Stimulated activated naive CD4-positive, alpha-beta T cell treated with Interleukin-2 at 50 U/mL for 16 hours (primary cell): ENCODE measurements at places on chromosomes 6 and 20.

DNA sequence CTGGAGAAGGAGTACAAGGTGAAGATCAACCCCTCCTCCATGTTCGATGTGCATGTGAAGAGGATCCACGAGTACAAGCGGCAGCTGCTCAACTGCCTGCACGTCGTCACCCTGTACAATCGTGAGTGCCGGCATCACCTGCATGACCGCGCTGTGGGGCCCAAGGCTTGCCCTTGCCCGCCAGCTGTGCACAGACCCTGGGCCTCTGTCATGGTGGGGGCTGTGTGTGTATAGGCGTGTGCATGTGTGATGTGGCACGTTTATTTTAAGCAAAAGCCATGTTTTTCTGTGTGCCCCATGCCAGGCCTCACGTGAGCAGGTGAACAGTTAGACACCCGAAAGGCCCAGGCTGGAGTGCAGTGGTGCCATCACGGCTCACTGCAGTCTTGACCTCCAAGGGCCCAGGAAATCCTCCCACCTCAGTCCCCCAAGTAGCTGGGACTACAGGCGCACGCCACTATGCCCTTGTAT, 36.3 kb downstream of the PYGB start:
- no peak for DNase-seq

DNA sequence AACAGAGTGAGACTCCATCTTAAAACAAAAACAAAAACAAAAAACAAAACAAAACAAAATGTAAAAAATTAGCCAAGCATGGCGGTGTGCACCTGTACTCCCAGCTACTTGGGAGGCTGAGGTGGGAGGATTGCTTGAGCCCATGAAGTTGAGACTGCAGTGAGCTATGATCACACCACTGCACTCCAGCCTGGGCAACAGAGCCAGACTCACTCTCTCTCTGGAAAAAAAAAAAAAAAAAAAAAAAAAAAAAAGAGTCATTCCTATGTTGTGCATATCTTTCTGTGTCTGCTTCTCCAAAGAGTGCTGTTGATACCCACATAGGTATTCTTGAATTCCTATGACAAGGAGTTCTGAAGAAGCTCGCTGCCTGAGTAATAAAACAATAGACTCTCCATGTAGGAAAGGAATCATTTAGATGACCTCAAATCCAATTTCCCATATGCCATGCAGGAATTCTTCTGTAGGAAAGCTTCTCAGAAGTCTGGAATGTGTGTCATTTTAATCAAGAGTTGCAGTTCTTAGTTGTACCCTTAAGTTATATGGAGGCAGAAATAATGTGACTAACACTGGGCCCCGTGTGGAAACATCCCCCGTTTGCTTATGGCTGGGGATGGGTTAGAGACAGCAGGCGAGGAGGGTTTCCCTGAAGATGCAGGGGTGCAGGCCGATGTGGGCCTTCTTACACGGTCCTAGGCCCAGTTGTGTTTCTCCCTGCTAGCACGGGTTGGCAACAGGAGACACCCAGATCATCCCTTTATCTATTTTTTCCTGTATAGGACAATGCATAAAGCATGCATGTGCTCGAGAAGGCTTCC, 79.4 kb downstream of the ZDHHC14 start:
- no peak for DNase-seq

DNA sequence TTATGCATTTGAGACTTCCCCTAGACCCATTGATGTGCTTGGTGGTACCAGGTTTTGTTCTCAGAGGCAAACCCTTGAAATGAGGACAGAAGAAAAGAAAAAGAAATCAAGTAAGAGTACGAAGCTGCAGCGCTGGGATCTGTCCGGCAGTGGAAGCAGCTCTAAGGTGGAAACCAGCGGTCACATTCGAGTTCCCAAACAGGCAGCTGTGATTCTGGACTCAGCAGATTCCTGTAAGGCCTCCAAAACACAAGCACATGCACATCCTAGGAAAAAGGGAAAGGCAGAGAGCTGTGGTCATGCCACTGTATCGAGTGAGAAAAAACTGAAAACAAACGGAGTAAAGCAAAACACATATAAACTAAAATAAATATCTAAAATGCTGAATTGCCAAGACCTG, 4.5 kb downstream of the FAM217B start:
- no peak for DNase-seq

DNA sequence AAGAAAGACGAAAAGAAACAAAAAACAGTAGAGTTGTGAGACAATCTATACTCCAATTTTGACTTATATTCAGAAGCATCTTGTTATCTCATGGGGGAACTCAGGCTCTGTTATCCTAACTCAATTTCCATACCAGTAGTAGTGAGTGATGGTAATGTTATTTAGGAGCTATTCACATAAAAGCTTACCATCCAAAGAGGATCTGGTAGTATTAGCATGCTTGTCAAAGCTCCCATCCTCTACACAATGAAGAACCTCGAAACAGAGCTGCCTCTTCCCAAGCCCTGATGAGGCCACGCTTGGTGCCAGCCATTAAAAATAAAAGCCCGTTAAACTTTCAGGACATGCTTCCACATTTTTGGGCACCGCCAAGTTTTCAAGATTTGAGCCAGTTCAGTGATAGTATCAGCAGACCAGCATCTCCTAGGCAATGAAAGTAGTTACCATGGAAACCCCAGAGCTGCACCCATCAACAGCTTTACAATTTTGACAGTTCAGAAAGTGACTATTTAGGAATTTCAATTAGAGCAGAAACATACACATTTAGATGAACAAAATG, 173.3 kb downstream of the CD83 start:
- DNase-seq, result no peak

- DNase-seq, result no peak
Measured at GRCh38 chr6:75755704-75756103, 6.7 kb downstream of the MYO6 start.

DNA sequence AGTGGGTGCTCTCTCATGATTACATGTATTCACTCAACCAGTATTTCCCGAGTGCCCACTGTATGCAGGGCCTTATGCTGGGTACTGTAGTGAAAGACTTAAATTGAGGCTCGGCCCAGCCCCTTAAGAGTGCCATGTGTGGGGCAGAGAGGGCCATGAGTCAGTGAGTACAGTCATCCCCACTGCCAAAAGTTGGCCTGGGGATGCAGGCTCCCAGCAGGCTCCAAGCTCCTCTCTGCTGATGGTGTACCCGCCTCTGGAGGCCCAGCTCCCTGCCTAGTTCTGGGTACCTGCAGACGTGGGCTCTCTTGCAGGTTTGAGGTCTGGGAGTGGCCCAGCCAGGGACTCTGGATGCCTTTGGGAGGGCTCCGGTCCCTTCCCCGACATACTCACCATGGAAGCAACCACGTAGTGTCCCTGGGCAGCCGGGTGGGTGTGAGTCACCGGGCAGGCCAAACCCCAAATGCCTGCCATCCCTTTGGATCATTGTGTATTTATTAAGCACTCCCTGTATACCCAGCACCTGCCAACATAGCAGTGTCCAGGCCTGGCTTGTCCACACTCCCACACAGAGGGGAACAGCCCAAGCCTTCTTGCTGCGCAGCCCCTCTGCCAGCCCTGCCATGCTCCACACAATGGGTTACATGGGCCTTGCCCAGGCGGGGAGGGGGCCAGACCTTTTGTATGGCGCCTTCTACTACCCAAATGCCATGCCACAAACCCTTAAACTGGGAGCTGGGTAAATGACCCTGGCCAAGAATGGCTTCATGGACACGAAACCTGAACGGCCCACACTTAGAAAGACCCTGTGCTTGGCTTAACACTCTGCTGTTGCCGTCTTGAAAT, 153.6 kb downstream of the VEGFA start:
- no peak for DNase-seq

DNA sequence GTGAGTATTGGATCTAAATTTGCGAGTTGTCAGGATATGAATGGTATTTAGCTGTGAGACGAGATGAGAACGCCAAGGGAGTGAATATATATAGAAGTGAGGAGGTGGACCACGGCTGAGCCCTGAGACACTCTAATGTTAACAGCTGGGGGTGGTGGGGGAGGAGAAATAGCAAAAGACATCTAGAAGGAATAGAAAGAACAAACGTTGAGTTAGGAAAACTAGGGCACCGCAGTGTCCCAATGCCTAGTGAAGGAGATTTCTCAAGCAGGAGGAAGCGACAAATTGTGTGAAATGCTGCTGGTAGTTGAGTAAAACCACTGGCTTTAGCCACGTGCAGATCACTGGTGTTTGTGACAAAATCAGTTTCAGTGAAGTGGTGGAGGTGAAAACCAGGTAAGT, 56.9 kb downstream of the CD164 start:
- DNase-seq, result no peak

DNA sequence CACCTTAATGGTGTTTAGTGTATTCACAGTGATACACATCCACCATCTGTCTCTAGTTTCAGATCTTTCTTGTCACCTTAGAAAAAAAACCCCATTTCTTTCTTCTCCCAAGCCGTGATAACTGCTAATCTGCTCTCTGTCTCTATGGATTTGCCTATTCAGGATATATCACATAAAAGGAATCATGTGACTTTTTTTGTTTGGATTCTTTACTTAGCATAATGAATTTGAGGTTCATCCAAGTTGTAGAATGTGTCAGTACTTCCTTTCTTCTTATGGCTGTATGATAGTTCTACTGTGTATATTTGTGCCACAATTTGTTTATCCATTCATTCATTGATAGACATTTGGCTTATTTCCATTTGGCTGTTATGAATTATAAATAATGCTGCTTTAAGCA, 57.1 kb downstream of the ITCH start:
- no peak for DNase-seq

GRCh38 chr6:87870556-87870955, 168.5 kb upstream of the AKIRIN2 start:
- no peak for DNase-seq

DNA sequence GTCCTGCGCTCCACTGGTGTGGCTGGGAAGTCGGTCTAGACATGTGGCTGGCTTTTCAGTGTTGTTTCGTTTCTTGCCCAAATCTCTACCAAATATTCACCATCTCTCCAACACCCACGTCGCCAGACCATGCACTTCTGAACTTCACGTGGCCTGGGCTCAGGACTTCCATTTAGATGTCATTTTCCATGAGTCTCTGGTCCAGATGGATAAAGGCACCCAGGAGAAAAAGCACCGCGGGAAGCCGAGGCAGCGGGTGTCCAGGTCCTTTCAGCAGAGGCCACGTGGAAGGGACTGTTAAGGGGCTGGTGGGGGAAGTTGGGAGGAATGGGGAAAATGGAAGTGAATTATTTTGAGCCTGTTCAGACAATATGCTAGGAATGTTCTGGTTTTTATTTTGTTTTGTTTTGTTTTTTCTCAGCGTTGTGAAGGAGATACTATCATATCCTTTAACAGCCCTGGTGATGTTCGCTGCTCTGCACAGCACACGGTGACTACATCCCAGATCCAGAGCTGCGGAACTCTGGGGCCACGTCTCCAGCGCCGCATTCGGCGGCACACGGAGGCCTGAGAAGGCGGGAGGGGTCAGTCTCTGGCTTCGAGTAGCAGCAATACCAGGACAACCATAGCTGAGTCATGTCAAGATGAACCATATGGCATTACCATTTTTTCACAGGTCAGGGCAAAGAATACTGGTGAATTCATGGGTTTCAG, 230.3 kb downstream of the THBS2 start:
- no peak for DNase-seq

GRCh38 chr6:24064106-24064505, 61.9 kb upstream of the NRSN1 start:
- DNase-seq, result no peak

DNA sequence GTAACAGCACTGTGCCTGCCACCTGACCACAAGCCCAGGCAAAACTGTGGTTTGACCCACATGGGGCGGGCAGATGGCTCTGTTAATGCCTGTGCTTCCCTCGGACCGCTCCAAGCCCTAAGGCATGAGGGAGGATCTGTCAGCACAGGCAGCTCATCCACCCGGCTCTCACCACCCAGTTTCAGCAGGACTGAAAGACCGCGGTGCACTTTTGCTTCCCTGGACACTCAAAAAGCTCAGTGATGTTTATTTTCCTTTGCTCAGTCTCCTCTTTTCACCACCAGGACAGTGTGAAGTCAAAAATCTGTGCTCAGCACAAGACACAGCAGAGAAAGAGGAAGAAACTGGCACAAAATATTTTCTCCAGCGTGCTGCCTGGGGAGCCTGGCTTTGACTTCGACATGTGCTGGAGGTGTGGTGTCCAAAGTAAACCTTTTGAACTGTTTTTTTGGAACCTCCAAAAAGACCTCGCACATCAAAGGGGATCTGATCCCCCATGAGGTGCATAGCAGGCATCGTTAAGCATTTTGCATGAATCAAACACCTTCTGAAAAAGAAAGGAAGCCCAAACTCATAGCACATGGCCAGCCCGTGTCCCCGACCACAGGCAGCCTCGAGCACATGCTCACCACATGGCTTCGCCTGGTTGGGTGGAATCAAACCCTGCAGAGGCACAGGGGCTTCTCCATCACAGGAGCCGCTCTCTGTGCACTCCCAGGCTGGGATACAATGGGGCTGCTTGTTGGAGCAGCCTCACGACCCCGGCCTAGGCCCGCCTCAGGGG, 441.7 kb upstream of the JARID2 start:
- no peak for DNase-seq
